DMS53 (cell line): ENCODE measurements at places on chromosomes 11 and 22.

GRCh38 chr11:64164392-64165312, 1.3 kb downstream of the MACROD1 start:
- DNase-seq = peak; percentile 62

GRCh38 chr11:134622458-134622857, 210.4 kb upstream of the B3GAT1 start:
- no peak for DNase-seq

GRCh38 chr22:44550711-44551491, 52.9 kb upstream of the RTL6 start:
- peak; percentile 56 for DNase-seq

- DNase-seq = no peak
These were observed 350.1 kb downstream of the GUCY1A2 start for GRCh38 chr11:106668147-106668546.

DNA sequence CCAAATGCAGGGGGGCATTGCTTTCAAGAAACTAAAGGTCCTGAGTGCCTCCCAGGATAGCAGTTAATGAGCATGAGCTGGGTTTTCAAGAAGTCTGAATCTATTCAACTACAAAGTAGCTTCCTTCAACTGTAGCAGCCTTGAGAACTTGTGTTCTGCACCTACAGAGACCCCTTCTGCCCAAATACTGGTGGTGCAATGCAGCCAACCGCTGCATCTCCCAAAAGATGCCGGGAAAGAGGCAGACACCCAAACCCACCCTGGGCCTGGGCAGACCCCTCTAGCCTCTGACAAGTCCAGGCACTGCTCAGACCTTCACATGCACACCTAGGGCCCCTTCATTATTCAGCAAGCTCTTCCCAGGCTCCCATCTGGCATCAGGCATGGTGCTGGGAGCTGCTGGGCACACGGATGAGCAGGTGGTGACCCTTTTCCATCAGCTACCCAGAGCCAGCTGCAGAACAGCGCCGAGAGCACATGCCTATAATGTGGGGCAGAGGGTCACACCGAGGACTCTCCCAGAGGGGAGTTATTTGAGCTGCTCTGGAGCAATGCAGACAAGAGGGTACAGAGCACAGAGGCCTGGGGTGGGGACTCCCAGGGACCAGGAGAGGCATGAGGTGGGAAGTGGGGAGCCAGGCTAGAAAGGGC, 44.9 kb upstream of the ETS1 start:
- DNase-seq = peak; percentile 62

GRCh38 chr11:77249427-77249826, 52.1 kb downstream of the GDPD4 start:
- peak; percentile 39 for DNase-seq

DNA sequence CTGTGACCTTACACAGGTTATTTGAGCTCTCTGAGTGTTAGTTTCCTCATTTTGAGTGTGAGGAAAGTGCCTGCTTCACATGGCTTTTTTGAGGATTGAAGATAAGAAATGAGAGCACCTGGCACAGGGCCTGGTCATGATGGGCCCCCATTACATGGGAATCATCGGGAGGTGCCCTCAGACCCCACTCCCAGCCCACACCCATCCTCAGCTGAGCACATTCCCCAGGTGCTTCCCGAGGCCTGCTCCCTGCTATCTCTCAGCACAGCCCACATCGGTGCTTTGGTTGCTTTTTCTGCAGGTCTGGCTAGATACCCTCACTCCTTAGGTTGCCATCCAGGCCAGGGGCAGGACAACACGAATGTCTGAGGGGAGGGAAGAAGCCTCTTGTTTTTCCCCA, 16.6 kb downstream of the DGAT2 start:
- DNase-seq = no peak

DNA sequence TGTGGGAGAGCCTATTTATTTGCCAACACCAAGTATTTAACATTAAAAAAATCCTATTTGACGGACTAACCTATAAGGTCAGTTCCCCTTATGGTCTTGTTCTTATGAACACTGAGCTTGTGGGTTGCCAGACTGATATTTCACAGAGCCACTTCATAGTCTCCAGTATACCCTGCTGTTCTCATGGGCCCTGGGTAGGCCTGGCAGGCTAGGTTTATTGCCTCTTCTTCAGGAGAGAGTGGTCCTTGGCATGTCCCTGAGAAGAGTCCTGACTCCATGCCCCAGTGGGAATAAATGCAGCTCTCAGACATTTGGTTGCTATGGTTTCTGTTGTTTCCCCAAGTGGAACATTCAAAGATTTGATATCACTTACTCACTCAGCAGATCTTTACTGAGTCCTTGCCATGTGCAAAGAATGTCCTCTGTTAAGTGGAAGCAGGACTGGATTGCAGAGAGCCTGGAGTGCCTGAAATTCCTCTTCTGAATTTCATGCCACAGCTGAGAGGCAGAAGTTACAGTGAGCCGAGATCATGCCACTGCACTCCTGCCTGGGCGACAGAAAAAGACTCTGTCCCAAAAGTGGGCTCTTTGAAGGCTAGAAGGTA, 15.7 kb downstream of the SLC5A1 start:
- DNase-seq = no peak

GRCh38 chr11:115896084-115896483, 391.9 kb upstream of the CADM1 start:
- no peak for DNase-seq

DNA sequence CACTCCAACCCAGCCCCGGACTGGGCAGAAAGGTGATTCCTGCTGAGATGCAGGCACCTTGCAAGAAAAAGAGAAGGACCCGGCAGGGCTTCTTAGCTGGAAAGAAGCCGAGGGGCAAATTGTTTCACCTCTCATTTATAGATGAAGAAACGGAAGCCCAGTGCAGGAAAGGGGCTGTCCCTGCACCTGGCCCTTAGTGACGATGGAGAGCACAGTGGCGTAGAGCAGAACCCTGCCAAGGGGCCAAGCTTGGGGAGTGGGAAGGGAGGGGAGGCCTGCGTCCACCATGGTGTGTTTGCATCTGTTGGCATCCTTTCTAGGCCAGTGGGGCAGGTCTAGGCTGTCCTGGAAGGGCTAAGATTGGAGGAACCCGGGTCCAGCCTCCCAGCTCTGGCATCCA, 7.8 kb upstream of the MS4A15 start:
- DNase-seq = no peak
